ENCODE measurements at places on chromosomes 6 and 20.

GRCh38 chr6:71126506-71126905 is 162.1 kb upstream of the OGFRL1 start:
- H3K4me1 ChIP-seq: no peaks in the 10 kb centered on the region
- H3K27me3 ChIP-seq: peaks cover 4% of the 10 kb centered on the region
- H3K4me3 ChIP-seq: no peak overlapping the region
- no peak for DNase-seq
- H3K27ac ChIP-seq: no peak overlapping the region

DNA sequence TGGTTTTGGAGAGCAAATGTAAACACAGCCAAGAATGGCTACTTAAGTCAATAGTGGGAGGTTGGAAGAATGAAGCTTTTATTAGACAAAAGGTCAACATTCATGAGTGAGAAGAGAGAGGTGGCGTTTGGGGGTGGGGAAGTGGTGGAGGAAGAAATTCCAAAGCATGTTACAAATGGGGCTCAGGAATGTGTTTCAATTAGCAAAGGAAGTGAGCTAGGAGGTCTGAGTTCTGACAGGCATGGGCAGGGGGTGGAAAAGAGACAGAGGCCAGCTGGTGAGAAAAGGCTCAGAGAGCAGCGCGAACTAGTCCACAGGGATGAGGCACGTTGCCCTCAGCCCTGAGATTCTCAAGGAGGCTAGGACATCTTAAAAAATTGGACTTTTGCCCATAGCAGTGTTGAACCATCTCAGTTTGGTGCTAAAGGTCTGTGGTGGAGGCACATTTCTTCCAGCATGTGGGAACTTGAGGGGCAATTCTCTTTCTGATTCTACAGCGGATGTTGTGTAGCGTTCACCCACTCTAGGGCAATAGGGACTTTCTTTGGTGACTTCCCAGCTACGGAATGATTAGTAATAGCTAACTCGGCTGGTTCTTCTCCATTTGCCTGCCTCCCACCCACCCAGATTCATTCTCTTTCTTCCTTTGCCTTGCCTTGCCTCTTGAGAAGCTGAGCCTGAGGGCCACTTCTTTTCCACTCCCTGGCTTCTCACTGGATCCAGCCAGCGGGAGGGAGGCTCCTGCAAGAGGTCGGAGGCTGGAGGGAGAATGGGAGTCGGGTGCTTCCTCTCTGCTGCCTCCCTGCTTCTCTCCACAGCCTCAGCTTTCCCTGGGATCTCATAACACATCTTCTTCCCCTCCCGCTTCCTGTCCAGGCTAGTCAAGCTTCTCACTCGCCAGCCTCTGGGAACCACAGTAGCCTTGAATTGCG is 45.1 kb upstream of the NEDD9 start:
- H3K27me3 ChIP-seq: no peaks in the 10 kb centered on the region
- peak; percentile 48 for DNase-seq
- H3K4me3 ChIP-seq: peak overlapping the region; percentile 39
- peaks cover 45% of the 10 kb centered on the region for H3K4me1 ChIP-seq

DNA sequence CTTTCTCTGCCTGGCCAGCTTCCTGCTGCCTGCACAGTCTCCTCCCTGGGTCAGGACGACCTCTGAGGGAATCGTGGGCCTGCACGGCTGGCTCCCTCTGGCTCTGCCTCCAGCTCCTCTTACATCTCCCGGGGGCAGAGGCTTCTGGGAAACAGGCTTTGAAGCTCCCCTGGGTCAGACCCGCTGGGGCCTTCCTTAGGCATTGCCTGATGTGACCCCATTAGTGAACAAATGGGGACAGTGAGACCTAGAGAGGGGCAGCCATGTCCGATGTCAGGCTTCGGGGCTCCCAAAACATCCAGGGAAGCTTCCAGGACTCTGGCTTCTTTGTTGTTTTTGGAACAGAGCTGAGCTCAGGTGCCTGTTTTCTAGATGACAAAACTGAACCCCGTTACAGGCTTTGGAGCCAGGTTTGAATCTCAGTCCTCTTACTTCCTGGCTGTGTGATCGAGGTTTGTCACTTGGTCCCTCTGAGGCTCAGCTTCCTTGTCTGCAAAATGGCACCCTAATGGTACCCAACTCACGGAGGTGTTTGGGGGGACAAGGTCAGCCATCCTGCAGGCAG is 94.3 kb downstream of the CEBPB start:
- no peak overlapping the region for H3K4me3 ChIP-seq
- H3K36me3 ChIP-seq: no peaks in the 10 kb centered on the region
- peaks cover 5% of the 10 kb centered on the region for H3K4me1 ChIP-seq
- DNase-seq: no peak

DNA sequence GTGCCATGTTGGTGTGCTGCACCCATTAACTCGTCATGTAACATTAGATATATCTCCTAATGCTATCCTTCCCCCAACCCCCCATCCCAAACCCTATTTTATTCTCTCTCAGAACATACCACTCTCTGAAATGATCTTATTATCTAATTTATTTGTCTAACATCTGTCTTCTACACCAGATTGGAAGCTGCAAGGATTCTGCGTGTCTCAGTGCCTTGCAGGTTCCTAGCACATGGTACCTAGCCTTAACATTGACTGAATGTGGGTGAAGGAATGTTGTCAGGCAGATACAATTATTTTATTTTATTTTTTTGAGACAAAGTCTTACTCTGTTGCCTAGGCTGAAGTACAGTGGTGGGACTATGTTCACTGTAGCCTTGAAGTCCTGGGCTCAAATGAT is 124.9 kb downstream of the BCAS1 start:
- no peak overlapping the region for H3K27ac ChIP-seq
- no peaks in the 10 kb centered on the region for H3K27me3 ChIP-seq
- H3K4me3 ChIP-seq: no peak overlapping the region
- no peak for DNase-seq
- no peaks in the 10 kb centered on the region for H3K36me3 ChIP-seq

DNA sequence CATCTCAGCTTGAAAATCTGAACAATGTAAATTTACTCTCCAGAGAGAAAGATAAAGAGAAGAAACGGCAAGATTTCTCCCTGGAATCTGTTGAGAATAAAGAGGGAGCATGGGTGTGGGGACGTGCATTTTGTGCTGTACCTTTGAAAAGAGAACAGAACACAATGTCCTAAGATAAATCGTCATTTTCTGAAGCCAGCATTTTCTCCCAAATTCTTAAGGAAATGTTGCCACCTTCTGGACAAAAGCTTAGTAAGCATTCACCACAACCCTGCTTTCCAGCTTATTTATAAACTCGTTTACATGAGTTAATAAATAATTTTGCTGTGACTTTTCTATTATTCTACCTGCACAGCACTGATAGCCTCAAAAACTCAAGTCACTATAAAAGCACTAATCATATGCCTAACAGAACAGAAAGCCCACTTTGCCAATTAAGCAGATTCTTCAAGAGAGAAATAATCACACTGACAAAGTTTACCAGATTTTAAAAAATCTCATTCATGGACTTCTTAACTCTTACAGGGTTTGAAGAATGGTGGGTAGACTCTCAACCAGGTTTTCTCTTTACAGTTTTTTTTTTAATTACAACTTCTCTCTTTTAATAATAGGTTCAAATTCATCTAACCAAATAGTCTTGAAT is 155.8 kb downstream of the MBOAT1 start:
- H3K27ac ChIP-seq: no peak overlapping the region
- H3K4me3 ChIP-seq: no peak overlapping the region
- no peaks in the 10 kb centered on the region for H3K4me1 ChIP-seq

- no peaks in the 10 kb centered on the region for H3K27me3 ChIP-seq
- H3K4me1 ChIP-seq: no peaks in the 10 kb centered on the region
- no peak overlapping the region for H3K27ac ChIP-seq
- H3K36me3 ChIP-seq: no peaks in the 10 kb centered on the region
Observed at GRCh38 chr6:95923518-95923917, 92.3 kb upstream of the FUT9 start.

DNA sequence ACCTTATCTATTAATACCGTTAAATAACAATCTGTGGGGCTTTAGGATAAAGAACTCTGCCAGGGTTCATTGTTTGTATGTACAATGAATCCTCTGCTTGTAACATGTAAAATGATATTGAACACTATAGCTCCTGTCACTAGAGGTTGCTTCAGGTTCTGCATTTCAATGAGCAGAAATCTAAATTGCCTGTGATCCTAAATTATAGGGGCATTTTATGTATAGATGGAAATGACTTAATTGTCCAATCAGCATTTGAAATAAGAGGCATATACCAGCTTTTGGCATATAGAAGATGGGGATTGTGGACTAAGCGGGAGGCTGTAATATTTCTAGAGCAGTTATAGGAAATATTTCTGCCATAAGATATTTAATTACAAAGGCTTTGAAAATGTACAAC is 2.0 kb downstream of the NCOA3 start:
- H3K4me3 ChIP-seq: peak overlapping the region; percentile 94
- H3K36me3 ChIP-seq: peaks cover 39% of the 10 kb centered on the region
- peaks cover 47% of the 10 kb centered on the region for H3K4me1 ChIP-seq

DNA sequence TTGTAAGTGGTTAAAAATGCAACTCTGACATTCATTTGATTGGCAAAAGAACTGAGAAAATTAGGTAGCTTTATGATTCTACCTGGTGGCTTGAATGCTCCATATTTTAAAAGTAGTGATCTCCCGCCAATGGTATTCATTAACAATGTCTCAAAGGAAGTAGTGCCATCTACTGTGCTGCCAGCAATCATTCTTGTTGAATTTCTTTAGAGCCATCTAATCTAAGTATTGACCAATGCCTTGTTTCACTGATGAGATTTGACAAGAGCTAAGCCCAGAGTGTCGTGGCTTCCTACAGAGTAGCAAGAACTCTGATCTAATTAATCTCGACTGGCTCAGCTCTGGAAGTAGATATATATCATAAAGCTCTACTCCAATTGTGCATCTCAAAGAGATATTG is 696.7 kb downstream of the C6orf118 start:
- no peak overlapping the region for H3K4me3 ChIP-seq
- H3K4me1 ChIP-seq: no peaks in the 10 kb centered on the region
- no peak for DNase-seq

DNA sequence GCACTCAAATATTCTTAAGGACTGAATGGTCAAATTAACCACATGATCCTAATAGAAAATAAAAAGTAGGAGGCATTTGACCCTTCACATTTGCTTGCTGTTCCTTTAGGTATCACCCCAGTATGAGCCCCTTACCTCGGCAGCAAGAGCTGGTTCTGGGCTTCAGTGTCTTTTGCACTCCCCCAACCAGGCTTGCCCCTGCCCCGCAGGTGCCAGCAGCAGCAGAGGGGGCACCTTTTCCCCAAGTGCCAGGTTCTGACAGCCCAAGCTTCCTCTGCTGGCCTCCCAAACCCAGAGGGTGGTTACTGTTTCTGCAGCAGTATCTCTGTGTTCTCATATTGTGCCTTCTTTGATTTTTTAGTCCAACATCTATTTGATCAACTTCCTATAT is 23.2 kb downstream of the UBE2V1 start:
- peaks cover 39% of the 10 kb centered on the region for H3K4me1 ChIP-seq
- DNase-seq: no peak
- peaks cover 24% of the 10 kb centered on the region for H3K36me3 ChIP-seq

GRCh38 chr20:32614772-32615171 is 29.6 kb upstream of the NOL4L start:
- H3K36me3 ChIP-seq: no peaks in the 10 kb centered on the region
- no peaks in the 10 kb centered on the region for H3K27me3 ChIP-seq
- no peak overlapping the region for H3K27ac ChIP-seq
- DNase-seq: no peak

GRCh38 chr6:44667668-44668390 is 280.3 kb downstream of the CDC5L start:
- peak; percentile 46 for DNase-seq
- no peak overlapping the region for H3K4me3 ChIP-seq
- no peaks in the 10 kb centered on the region for H3K27me3 ChIP-seq
- H3K4me1 ChIP-seq: peaks cover 3% of the 10 kb centered on the region
- no peak overlapping the region for H3K27ac ChIP-seq

GRCh38 chr20:49572857-49573256 is 4.9 kb upstream of the PTGIS start:
- no peak for DNase-seq
- H3K27ac ChIP-seq: peak overlapping the region; percentile 53
- H3K36me3 ChIP-seq: no peaks in the 10 kb centered on the region
- H3K4me3 ChIP-seq: peak overlapping the region; percentile 2

DNA sequence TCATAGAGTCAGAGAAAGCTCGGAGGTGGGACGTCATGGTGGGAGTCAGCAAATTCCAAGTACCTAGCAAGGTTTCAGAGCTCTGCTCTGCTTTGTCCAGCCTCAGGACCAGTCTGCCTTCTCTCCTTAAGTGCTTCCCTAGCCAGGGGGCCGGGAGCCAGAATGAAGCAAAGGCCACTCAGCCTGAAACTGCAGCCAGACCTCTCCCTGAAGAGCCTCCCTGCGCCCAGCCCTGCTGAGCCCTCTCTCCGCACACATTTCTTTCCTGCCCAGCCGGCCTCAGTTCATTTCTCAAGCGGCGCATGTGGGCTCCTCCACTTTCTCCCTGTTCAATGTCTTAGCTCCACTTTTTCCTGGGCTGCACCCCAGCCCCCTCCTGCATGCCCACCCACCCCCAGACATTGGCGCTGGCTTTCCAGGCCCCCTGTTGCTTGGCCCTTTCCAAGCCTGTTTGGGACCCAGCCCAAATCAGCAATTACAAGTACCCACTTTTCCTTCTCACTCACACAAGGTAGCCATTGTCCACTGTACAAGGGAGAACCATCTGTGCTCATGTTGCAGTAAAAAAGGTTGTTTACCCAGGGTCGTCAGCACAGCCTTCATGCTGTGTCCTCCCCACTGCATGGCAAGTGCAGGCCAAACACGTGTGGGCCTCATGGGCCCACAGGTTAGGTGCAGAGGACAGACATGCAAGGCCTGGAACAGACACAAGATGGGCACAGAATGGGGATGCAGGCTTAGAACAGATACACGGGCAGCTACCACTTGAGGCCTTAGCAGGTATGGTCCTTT is 147.1 kb downstream of the MRPL14 start:
- DNase-seq: no peak
- H3K27me3 ChIP-seq: peaks cover 3% of the 10 kb centered on the region
- no peak overlapping the region for H3K4me3 ChIP-seq
- peaks cover 9% of the 10 kb centered on the region for H3K4me1 ChIP-seq
- H3K36me3 ChIP-seq: no peaks in the 10 kb centered on the region

GRCh38 chr6:9116026-9116425 is 680.7 kb upstream of the SLC35B3 start:
- H3K36me3 ChIP-seq: no peaks in the 10 kb centered on the region
- H3K4me3 ChIP-seq: no peak overlapping the region
- H3K27me3 ChIP-seq: no peaks in the 10 kb centered on the region
- no peak overlapping the region for H3K27ac ChIP-seq

DNA sequence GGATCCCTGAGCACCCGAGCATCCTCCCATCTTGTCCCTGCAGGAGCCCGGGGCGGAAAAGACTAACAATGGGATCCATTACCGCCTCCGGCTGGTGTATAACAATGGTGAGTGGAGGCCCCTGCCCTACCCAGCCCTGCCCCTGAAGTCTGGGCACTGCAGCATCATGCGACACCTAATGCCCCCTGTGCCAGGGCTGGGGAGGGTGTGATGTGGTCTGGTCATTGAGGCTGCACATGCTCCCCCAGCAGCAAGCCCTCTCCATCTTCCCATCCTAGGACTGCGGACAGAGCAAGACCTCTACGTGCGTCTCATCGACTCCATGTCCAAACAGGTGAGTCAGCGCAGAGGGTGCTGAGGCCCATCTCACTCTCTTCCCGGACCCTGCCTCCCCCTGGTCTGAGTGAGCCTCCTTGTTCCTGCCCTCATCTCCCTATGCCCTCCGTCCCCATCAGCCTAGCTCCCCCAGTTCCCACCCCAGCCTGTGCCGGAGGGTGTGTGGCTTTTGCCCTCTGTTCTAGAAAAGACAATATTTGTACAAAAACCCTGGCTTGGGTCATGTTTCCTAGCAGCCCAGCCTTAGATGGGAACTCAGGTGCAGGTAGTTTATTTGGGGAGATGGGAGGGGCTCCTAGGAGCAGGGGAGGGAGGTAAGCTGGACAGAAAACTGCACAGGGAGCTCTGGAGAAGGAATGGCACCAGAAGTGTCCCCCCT is 13.5 kb downstream of the EBF4 start:
- H3K27ac ChIP-seq: no peak overlapping the region
- no peaks in the 10 kb centered on the region for H3K27me3 ChIP-seq
- H3K36me3 ChIP-seq: no peaks in the 10 kb centered on the region
